AG08396 (cell line): ENCODE measurements at places on chromosomes 7 and 10.

GRCh38 chr7:13262929-13263530 lies 575.6 kb downstream of the ARL4A start:
- DNase-seq: peak; percentile 9

DNA sequence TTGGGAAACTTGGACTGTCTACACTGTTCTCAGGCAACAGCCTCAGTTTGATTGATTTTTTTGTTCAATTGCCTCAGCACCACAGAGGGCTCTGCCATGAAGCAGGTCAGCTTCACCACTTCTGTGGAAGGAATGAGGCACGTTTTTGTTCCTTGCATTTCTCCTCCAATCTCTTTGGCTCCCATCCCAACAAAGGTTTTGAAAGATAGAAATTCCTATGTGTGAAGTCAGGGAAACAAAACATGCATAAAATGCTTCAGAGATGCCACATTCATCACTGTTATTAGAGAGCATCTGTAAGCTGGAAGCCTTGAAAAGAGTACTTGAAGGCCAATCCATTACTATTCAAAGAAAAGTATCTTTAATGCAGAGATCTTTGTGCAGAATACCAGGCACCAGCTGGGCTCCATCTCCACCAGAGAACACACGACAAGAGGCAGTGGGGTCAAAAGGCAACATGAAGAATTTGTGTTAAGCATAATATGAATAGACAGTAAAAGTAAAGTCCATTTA lies 249.1 kb upstream of the LYZL1 start:
- peak; percentile 38 for DNase-seq

DNA sequence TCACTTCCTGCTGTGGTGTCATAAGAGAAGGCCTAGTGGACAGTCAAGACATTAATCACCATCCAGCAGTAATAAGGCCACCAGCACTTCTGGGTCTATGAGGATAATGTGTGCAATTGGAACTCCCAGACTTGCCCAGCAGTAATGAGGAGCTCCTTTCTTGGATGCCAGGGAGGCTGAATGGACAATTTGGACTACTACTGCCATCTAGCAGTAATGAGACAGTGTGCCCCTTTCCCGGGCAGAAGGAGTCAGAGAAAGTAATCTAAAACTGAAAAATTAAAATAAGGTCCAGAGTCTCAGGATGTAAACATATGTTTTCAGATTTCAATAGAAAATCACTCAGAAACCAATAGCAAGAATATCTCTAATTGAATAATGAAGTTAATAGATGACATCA lies 400.4 kb downstream of the CDC14C start:
- no peak for DNase-seq

DNA sequence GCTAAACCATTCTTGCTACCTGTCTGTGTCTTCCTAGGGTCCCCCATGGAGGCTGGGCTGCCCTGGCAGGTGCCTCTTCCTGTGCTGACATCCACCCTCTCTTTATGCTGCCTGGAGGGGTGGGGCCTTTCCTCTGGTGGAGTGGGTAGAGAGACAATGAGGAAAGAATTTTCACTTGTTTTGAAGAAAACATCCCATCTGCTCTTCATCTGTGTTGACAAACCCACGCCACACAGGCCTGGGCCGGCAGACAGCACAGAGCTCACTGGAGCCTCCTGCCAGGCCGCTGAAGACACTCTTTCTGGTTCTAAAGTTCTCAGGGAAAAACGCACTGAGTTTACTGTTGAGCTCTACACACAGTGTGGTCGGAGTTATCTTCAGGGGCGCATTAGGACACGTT lies 328.2 kb downstream of the GLRX3 start:
- no peak for DNase-seq

GRCh38 chr10:23432639-23433038 lies 6.2 kb upstream of the OTUD1 start:
- no peak for DNase-seq

GRCh38 chr10:122954731-122955050 lies 664 bp upstream of the C10orf88 start:
- no peak for DNase-seq

DNA sequence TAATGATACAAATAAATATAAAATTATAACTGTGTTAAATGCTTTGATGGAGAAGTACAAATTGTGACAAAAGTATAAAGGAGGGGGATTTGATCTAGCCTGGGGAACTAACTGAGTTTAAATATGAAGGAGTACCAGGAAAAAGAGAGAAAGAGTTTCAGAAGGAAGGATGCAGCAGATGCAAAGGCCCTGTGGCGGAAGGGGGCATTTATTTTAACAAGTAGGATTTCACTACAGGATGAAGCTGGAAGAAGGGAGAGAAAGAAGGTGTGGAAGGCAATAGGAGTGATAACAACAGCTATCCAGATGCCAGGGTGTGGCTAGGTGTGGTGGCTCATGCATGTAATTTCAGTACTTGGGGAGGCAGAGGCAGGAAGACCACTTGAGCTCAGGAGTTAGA lies 55.8 kb downstream of the AKR1B1 start:
- DNase-seq: no peak

GRCh38 chr7:99666013-99666395 lies 13.8 kb downstream of the CYP3A5 start:
- no peak for DNase-seq

DNA sequence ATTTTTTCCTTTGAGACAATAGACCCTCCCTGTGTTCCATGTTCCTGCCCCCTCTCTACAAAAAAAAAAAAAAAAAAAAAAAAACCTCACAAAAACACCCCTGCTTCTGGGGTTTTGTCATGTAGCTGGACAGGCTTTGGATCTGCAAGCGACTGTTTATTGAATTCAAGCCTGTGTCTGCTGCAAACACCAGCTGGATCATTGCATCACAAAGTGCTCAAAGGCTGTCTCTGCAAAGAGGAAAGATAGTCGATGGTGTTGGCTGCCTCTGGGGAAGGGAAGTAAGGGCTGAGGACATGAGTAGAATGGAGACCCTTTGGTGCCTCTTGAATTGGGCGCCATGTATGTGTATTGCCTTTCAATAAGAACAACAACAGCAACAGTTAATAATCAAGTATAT lies 471.2 kb downstream of the PLXNA4 start:
- no peak for DNase-seq

DNA sequence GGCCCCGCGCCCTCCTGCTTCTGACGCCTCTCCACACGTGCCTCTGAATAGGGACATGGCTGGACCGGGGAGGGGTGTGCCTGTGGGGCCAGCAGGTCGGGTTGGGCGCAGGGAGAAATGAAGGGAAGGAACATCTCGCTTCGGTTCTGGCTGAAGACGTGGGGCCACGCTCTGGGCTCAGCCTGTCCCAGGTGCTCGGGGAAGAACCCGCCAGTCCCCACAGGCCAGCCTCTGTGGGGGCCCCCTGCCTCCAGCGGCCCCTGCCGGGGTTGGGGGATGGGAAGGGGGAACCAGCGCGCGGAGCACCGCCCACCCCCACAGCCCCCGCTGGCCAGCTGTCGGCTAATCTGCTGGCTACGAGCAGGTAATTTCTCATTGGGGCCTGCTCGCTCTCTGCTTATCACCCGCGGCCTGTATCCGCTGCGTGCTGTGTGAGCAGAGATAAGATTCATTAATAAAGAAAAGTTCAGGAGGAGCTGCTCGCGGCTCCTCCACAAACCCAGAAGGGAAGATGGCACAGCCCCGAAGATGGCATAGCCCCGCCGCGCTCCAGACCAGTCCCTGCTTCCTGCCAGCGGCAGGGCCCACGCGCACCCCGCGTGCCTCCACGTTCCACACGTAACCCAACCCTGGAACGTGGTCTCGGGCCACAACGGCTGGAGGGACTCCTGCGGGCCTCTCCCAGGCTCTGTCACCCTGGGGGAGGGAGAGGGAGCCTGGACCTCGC lies 186.2 kb downstream of the ELFN1 start:
- no peak for DNase-seq

GRCh38 chr7:105840981-105841749 lies 35.2 kb downstream of the ATXN7L1 start:
- no peak for DNase-seq

DNA sequence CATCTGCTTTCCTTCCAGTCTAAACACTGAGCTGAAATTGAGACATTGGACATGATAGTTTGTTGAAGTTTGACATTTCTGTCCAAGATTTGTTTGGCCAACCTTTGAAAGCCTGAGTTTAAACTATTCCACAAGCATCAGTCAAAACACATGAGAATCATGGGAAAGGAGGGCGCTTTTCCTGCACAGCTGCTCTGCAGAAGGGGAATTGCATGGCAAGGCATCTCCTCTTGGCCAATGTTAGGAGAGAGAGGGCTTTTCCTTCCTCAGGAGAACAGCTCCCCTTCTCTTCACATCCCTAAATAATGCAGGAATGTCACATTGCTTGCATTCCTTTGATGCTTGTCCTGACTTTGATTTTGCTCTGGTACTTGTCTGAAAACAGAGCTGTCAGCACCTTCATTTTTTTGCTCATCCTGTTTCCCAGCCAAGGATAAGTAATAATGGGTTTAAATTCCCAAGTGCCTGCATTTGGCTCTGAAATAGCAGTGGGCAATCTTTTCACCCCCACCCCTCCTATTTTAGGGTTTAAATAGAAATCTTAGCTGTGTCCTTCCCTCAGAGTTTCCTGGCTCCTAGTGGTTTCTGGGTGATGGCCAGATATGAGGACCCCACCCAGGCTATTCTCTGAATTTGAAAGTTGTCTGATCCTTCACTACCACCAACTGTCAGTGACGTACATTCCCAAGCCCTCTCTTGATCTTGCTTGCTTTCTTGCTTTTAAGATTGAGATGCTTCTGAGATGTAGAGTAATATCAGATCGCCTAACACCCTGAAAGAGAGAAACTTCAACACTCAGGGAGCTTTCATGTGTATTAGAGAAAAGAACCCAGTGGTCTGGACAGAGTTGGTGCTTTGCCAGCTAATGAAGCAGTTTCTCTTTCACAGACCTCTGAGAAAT lies 75.2 kb upstream of the NPVF start:
- DNase-seq: peak; percentile 5

GRCh38 chr7:112080978-112081377 lies 125.2 kb downstream of the DOCK4 start:
- DNase-seq: no peak

DNA sequence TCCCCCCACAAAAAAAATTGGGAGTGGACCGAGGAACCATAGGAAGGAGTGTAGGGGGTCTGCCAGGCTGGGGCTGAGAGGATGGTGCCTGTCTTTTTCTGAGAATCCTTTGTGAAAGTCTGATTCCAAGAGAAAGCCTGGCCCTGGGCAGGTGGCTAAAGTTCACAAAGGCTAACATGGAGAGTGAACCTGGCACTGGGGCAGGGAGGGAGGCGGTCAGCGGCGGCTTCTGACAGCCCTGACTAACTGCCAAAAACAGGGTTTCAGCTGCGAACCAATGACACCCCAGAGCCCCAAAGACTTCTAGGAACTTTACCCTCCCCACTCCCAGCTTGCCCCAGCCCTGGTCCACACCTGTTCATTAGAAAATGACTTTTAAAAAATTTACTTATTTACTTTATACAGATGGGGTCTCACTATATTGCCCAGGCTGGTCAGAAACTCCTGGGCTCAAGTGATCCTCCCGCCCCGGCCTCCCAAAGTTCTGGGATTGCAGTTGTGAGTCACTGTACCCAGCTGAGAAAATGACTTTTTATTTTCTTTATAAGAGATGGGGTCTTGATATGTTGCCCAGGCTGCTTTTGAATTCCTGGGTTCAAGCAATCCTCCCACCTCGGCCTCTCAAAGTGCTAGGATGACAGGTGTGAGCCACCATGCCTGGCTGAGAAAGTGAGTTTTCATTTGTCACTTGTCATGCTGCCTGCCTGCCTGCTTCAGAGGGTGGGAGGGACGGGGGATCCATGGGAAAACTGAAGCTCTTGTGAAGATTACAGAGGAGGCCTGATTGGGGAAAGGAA lies 61.0 kb upstream of the DUSP5 start:
- DNase-seq: no peak

- DNase-seq: no peak
Observed at GRCh38 chr7:35729061-35729783, 34.3 kb upstream of the HERPUD2 start.

GRCh38 chr7:78184299-78184698 lies 385.7 kb downstream of the PHTF2 start:
- DNase-seq: no peak

GRCh38 chr7:90759710-90760109 lies 163.6 kb downstream of the CDK14 start:
- DNase-seq: no peak

DNA sequence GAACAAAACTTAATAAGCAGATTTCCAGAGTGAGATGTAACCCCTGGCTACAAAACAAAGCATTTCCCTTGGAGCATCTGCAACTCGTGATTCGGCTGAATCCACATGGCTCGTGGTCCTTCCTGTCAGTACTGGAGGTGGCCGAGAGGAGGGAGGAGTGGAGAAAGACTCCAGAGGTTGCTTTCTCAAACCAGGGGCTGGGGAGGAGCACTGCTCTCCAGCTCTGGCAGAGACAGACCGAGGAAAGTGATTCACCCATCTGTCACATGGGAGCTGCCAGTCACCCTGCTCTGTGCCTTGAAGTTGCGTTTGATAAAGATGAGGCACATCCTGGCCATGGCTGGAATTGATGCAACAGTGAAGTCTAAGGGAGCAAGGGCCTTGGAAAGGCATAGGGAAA lies 72.7 kb downstream of the COL13A1 start:
- peak; percentile 77 for DNase-seq

DNA sequence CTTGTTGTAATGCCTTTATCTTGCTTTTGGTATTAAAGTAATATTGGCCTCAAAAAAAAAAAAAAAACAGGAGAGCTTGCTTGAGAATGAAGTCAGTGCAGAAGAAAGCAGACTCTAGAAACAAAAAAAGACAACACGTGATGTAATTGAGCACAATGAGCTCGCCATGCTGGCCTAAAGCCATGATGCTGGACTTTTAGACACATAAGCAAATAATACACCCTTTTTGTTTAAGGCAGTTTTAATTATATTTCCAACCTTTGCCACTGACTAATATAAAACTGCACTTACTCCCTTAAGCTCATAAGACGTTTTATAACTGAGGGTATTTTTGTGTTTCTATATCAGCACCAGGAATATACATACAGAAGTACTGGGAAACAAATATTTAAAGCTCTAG lies 798.3 kb downstream of the KCNMA1 start:
- no peak for DNase-seq

DNA sequence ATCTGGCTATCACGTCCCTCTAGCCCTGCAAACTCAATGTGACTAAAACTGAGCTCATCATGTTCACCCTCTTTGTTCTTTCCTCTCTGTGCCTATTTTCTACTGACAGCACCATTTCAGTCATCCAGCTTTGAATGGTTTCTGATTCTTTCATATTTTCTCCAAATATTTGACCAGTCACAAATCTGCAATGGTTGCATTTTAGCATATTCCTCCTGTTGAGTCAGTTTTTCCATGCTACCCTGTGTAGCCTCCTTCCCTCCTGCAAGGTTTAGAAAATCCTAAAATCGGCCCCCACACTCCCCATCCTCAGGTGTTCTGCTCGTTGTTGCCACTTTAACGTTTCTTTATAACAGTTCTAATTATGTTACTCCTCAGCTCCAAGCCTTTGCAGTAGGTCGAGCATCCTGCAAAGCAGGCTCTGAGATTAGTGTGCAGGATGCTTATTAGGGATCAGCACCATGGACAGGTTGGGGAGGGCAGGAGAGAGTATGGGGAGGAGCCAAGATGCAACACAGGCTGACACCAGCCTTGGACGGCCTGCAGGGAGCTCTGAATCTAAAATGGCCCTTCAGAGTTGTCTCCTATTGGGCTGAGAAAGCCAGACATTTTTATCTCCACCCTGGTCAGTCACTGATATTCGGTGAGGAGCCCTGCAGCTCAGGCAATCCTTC lies 531.0 kb upstream of the COBL start:
- DNase-seq: no peak
